Stimulated activated memory B cell treated with anti-CD40 and anti-IgM and Interleukin-4, amounts not matched to agents 10 μg/mL and 1 μg/mL and 100 μg/mL, for 72 hours (primary cell): ENCODE measurements at places on chromosomes 12 and 14.

DNA sequence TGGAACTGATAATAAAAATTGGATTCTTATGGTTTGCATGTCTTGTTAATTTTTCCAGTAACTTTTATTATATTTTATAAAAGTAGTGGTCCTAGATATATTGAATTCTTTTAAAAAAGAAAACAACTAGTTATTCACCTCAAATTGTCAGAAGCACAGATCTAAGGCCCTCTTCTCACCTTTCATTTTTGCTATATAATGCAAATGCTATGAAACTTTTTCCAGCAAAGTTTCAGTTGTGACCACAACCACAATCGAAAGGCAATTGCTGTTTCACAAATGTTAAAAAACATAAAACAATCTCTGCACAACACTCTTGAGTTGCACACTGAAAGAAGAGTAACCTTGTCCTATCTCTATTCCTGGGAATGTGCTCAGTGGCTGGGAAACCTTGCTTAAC is 479.8 kb upstream of the FLRT2 start:
- ATAC-seq = no peak

GRCh38 chr14:64279704-64280668 is 14.2 kb downstream of the ESR2 start:
- ATAC-seq = no peak

DNA sequence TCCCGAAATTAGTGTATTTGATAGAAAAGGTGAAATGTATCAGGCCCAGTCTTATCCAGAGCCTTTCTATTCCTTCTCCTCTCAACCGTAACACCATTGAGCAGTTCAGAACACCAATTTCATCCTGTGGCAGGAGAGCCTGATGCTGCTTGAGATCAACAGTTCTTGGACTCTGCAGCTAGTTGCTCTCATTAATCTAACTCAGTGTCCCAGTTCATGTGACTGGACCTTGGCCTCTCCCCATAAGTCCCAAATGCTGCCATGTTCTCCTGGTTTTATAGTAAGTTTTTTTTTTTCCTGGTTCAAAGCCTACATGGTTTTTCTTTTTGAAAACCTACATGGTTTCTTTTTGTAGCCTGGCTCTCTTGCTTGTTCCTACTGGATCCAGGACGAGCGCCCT is 293.9 kb downstream of the ITPR2 start:
- ATAC-seq = no peak

GRCh38 chr14:102046337-102047278 is 40.2 kb downstream of the HSP90AA1 start:
- no peak for ATAC-seq

DNA sequence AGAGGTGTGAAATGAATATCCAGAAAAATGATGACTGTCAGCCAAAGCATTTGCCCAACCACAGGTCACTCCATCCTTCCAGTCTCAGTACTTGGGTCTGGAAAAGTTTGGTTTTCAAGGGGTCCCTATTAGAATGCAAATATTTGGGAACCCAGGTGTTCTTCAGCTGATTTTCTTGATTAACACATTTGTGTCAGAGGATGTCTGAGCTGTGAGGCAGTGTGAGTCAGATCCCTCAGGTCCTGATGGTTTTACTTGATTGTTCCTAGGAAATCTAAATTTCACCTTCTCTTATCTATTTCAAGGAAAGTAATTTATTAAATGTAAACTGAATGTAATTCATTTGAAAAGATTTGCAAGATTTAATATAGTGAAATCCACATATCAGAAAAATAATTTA is 71.5 kb downstream of the SSPN start:
- no peak for ATAC-seq

- ATAC-seq = no peak
These were observed 31.2 kb upstream of the PLEKHG6 start for GRCh38 chr12:6279256-6279628.

DNA sequence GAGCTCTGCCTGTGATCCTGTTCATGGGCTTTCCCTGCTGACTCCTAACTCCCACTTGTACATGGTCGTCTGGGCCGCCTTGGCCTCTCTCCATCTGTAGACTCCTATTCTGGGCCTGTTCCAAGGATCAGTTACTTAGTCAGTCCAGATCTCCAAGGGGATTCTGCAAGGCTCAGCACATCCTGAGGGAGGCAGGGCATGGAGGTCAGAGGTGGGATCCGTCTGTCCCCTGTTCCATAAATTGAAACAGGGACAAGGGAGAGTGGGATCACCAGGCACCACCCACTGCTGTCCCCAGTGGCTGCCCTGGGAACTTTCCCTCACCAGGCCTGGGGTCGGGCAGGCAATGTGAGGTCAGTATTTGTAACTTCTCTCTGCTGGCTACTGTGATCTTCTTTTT is 43.5 kb downstream of the KCTD10 start:
- ATAC-seq = no peak

GRCh38 chr12:2298556-2299200 is 245.9 kb downstream of the CACNA1C start:
- ATAC-seq = no peak

- ATAC-seq = peak; percentile 27
These were observed 421.7 kb downstream of the VRK1 start for GRCh38 chr14:97218691-97219430.

DNA sequence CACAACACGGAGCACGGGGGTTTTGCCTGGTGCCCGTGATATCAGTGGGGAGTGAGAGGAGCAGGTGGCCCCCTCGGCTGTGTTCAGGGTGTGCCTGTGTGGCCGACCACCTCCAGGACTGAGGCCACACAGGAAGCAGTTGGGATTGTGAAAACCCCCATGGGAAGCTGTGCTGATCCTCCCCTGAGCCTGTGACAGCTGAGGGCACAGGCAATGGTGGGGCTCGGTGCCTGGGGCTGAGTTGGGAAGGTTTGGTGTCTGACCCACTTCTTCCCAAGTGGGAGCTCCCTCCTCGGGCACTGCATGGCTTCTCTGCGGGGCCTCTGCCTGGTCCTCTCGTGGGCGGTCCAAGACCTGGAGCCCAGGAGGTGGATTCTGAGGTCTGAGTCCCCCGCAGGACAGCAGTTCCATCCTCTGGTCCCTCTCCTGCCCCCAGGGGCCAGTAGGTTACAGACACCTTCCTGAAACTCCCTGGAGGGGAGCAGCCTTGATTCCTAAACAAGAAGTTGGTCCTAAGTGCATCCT is 17.9 kb downstream of the PACS2 start:
- ATAC-seq = no peak

GRCh38 chr14:104093366-104094055 is 8.0 kb downstream of the ASPG start:
- ATAC-seq = no peak

DNA sequence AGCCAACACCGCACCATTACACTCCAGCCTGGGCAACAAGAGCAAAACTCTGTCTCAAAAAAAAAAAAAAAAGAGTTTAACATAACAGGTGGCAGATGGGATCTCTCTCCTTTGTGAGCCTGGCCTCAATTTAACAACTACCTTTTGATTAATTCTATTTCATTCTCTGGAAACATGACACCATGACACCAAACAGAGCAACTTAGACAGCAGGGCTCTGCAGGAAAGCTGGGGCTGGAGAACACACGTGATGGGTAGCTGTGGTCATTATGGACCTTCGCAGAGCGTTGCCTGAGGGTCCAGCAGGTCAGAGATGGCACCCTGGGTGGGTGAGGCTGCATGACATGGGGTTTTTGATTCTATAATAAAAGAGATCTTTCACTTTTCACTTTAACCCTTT is 1.7 kb upstream of the DGLUCY start:
- no peak for ATAC-seq

DNA sequence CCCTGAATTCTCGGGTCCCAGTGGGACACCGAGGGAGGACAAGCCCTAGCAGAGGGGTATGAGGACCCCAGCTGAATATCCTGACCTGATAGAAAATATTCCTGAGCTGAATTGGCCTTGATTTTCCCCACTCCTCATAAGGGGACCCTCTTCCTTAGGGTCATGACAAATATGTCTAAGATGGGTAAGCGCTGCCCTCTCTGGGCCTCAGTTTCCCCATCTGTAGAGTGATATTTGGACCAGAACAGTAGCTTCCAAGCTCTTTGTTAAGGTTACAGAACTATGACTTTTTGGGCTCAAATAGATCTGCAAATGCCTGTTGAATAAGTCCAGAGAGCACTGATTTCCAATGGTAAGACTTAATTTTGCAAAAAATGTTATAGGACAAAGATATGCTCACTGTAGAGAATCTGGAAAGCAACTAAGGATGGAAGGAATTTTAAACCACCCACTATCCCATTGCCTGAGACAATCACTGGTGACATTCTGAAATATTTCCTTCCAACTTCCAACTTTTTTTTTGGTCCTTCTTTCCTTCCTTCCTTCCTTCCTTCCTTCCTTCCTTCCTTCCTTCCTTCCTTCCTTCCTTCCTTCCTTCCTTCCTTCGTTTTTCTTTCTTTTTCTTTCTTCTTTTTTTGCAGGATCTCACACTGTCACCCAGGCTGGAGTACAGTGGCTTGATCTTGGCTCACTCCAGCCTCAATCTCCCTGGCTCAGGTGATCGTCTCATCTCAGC is 32.0 kb downstream of the MYL2 start:
- ATAC-seq = no peak

DNA sequence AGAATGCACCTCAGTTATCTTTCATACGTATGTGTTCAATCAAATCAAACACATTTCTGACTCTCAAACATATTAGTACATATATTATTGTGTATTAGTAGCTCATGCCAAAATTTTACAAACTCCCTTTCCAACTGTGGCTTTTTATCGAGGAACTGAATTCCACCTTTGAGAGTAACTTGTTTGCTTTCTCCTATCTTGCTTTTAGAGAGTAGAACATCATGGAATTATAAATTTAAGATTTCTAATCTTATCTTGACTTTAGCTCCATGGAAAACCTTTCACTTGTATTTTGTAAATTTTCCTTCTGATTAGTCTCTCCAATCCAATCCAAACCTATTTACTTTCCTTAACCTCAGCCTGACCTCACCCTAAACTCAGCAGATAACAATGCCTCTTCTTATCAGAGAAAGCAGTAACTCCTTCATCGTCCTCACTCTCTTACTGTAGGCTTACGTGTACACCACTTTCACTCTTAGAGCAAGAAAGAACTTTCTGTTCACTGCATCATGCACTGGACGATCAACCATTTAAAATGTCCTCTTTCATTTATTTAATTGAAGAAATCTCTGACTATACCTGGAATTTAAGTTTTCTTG is 164.5 kb downstream of the TMTC3 start:
- ATAC-seq = no peak

- peak; percentile 78 for ATAC-seq
These were observed at the start of gene HDAC7 for GRCh38 chr12:47819896-47820630. Gene HDAC7, minus strand, starts transcription at chr12:47819903. Its CDS starts 118 bp downstream, at chr12:47819785.

- no peak for ATAC-seq
These were observed 186.3 kb downstream of the DACT1 start for GRCh38 chr14:58824106-58824505.

- ATAC-seq = peak; percentile 99
These were observed at the start of gene LRRC23 for GRCh38 chr12:6904280-6905276. Gene LRRC23, plus strand, starts transcription at chr12:6904822. Its CDS starts 812 bp downstream, at chr12:6905634.

DNA sequence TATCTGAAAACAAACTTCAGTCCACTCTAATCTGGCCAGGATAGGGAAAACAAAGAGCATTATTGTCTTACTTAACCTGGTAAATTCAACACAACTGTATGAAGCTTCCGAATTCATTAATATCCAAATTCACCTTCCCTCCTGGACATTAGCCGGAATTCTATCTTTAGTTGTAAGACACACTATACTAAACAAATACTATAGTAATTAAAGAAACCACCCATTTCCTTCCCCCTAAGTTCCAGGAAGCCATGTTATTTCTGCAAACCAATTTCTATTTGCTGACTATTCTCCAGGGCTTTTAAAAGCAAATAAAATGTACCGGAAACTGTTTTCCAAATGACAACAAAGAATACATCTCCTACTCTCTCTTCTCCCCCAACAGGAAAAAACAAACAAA is 122.7 kb upstream of the MDM1 start:
- no peak for ATAC-seq

DNA sequence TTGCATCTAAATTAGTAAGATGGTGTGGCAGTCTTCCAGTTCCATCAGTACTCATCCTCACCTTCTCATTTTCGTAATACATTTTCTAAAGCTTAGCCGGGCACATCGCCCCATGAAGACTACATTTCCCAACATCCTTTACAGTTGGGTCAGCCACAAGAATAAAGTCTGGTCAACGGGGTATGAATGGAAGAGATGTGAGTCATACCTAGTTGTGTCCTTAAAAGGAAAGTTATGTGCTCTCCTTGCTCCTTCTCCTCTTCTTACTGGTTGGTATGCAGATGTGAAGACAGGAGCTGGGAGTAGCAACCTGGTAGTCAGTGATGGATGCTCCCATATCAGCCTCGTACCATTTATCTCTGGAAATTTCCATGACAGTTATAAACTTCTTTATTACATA is 35.9 kb upstream of the EGLN3 start:
- ATAC-seq = no peak

GRCh38 chr12:11723993-11724392 is 74.5 kb downstream of the ETV6 start:
- ATAC-seq = no peak

- ATAC-seq = no peak
These were observed 99.0 kb upstream of the SSTR1 start for GRCh38 chr14:38108681-38109080.

DNA sequence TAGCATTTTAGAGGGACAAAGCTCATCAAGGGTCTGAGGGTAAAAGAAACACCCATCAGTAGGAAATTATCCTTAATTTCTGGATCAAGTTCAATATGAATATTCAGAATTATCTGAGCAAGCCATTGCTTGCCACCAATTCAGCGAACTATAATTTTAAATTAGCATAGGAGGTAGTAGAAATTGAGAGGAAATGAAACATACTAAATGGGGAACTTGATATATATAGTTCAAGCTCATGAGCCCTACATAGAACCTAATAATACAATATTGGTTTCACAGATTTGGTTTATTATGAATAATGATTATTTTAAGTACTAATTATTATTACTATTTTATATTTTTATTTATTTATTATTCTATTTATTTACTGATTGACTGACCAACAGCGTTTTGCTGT is 42.1 kb upstream of the GXYLT1 start:
- ATAC-seq = peak; percentile 71

DNA sequence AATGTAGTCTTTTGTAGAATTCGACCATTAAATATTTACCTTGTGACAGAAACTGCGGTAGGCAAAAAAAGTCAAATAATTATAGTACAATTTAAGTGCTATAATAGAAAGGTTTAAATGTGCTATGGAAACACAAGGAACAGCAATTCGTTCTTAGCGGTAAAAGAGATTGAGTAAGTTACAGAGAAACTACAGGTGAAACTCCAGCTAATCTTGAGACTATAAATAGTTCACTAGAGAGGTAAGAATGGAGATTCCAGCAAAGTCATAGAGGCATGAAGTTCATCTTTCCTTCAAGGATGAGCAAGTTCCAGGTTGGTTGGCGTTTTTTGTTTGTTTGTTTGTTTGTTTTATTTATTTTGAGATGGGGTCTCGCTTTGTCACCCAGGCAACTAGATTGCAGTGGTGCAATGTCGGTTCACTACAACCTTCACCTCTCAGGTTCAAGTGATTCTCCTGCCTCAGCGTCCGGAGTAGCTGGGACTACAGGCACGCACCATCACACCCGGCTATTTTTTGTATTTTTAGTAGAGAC is 878 bp upstream of the R3HDM2 start:
- ATAC-seq = no peak
